ENCODE measurements at places on chromosomes 3 and 15.

- DNase-seq = no peak
These were observed 94.6 kb downstream of the ZIC4 start for GRCh38 chr3:147311716-147312115.

GRCh38 chr3:174243171-174243570, 616.0 kb upstream of the NAALADL2 start:
- DNase-seq = no peak

GRCh38 chr3:96039632-96040031, 774.8 kb upstream of the EPHA6 start:
- no peak for DNase-seq

GRCh38 chr3:58107597-58107996, 99.4 kb downstream of the FLNB start:
- no peak for DNase-seq

DNA sequence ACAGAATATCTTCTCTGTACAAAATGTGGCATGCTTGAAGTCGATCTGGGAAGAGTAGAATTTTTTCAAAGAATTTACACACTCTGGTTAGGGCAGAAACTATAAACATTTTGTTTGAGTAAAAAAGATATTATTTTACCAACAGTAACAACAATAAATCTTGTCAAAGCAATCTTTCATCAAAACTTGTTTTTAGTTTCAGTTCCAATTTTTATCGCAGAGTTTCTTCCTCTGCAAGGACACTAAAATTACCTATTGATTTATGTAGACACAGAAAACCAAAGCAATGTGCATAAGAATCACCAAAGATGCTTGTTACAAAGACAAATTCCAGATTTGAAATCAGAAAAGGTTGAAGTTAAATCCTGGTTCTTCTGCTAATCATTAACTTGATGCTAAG, 61.9 kb downstream of the CGGBP1 start:
- no peak for DNase-seq

DNA sequence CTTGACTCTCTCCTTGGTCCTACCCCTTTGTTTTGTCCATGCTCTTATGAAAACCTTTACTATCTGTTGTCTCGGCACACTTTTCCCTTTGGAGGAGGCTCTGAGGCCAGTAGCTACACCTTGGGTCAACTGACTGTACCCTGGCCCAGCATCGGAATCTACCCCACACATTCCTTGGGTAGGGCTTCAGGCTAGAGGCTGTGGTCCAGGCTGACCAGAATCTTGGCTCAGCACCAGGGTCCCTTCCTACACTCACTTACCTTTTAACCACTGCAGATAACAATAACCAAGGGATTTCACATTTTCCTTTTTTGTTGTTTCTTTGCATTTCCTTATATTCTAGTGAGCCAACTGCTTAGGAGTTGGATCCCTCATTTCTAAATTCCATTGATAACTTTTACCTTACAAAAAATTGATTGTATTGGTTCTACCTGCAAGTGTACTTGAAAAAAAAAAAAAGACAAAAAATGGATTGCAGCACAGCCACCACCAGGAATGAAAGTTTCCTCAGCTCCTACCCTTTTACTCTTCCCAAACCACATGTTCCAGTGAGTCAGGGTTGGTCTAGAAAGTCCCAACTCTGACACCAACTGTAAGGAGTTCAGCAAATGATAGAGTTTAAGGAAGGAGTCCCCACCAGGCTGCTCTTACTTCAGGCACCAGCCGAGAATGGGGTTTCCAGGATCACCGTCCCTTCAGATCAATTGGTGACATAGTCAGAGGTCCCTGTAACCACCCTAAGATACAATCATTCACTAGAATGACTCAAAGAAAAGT, 95.6 kb downstream of the FBLN2 start:
- DNase-seq = no peak

DNA sequence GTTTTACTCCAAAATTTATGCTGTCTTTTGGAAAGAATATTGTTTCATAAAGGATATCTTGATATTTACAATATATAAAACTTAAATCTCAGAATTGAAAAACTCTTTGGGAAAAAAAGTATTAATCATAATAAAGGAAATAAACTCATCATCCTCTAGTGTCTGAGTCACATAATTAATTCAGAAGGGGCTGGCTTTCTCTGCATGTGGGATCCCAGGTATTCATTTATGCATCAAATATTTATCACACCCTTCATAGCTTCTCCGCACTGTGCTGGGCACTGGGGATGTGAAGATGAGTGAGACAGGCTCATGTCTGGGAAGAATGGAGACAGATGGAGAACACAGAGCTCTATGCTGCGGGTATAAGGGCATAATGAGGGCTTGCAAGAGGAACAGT, 65.6 kb downstream of the CCNL1 start:
- no peak for DNase-seq

GRCh38 chr15:57223345-57223744, 153.0 kb upstream of the CGNL1 start:
- no peak for DNase-seq

GRCh38 chr3:151206201-151206600, 3.2 kb upstream of the GPR171 start:
- no peak for DNase-seq

DNA sequence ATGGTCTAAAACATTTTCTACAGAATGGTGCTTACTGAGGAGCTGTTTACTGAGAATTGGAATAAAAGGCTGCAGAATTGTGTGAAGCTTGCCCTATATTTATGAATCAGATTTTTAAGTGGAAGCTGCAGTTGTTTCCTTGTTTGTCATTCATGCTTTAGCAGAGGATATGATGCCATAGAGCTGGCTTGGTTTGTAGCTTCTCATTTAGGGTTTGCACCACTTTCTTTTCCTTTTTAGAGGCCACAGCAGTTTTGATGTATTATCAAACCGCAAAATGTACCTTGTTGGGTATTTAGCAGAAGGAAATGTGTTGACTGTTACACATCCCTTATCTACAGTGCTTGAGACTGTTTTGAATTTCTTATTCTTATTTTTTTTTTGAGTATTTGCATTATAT, 66.2 kb downstream of the RASA2 start:
- no peak for DNase-seq

- DNase-seq = no peak
These were observed 20.4 kb downstream of the IGF1R start for GRCh38 chr15:98668566-98669308.

- no peak for DNase-seq
These were observed 419 bp downstream of the HYKK start for GRCh38 chr15:78507831-78508160.

- no peak for DNase-seq
These were observed 32.6 kb downstream of the MB21D2 start for GRCh38 chr3:192884777-192885773.

- no peak for DNase-seq
These were observed 131.1 kb downstream of the XXYLT1 start for GRCh38 chr3:195139876-195140240.

- no peak for DNase-seq
These were observed 48.3 kb downstream of the MB21D2 start for GRCh38 chr3:192869131-192870031.

DNA sequence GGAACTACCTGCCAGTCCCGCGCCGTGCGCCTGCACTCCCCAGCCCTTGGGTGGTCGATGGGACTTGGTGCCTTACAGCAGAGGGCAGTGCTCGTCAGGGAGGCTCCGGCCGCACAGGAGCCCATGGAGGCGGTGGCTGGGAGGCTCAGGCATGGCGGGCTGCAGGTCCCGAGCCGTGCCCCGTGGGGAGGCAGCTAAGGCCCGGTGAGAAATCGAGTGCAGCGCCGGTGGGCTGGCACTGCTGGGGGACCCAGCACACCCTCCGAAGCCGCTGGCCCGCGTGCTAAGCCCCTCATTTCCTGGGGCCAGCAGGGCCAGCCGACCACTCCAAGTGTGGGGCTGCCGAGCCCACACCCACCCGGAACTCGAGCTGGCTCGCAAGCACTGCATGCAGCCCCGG, 580.2 kb downstream of the ZIC1 start:
- DNase-seq = no peak

- no peak for DNase-seq
These were observed 51.8 kb downstream of the SPRED1 start for GRCh38 chr15:38304481-38304880.

DNA sequence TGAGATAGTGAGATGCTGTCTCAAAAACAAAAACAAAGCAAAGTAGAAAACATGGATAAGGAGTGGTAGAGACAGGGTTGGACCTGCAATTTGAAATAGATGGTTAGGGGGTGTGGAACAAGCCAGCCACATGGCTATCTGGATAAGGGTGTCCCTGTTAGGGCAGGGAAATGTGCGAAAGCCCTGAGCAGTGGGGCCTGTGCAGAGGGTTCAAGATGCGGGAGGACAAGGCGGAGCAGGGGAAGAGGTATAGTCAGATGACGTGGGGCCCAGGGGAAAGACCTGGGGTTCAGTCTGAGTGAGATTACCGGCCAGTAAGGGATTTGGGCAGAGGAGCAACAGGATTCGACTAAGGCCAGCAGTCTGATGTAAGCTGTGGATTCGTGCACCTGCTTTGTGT, 18.4 kb upstream of the NR2E3 start:
- DNase-seq = no peak

GRCh38 chr3:131360191-131360755, 21.3 kb upstream of the NUDT16 start:
- DNase-seq = no peak

DNA sequence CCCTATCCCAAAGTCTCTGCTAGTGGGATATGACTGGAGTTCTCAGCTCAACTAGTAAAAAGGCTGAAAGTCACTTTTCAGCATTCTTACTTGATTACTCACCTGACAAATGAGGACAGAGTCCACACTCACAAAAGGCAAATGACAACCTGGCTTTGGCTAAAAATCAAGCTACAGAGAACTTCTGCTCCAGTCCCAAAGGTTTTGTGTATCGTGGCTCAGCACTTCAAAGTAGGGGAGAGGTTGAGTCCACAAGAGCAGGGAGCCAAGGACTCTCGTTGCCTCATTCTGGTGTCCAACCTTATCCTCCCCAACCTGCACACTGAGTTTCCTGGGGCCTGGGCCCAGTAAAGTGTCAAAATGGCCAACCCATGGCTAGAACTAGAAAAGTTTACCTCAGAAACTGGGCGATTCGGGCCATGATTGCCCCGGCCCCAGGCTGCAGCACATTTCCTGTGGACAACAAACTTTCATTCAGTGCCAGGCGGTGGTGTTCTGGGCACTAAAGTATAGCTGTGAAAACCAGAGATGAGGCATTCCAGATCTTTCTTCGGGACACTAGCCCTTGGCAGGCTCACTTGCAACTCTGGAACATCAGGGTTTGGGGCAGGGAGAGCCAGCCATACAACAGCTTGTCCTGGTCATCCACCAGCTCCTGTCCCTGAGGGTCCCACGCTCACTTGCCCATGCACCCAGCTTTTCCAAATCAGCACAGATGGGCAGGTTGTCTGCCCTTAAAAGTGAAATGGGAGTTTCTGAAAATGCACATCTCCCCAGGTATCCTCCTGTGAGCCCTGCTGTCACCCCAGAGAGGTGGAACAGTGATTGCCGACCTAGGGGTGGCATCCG, 3.1 kb downstream of the ACAA1 start:
- DNase-seq = no peak

DNA sequence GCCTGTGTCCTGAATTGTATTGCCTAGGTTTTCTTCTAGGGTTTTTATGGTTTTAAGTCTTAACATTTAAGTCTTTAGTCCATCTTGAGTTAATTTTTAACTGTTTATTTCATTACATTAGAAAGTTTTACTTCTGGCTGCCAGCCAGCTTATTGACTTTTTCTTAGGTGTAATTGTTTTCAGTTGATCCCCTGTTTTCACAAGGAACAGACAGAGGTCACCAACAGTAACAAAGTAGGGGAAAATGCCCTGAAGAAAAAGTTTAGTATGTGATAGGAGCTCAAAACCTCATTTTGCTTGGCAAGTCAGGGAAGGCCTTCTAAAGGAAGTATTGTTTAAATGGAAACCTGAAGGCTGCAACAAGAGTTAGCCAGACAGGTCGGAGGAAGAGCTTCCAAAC, 10.4 kb downstream of the WDR48 start:
- no peak for DNase-seq

- no peak for DNase-seq
These were observed 4.7 kb downstream of the MESP1 start for GRCh38 chr15:89746386-89746780.

- no peak for DNase-seq
These were observed 34.1 kb downstream of the ATP13A5 start for GRCh38 chr3:193344486-193344885.

DNA sequence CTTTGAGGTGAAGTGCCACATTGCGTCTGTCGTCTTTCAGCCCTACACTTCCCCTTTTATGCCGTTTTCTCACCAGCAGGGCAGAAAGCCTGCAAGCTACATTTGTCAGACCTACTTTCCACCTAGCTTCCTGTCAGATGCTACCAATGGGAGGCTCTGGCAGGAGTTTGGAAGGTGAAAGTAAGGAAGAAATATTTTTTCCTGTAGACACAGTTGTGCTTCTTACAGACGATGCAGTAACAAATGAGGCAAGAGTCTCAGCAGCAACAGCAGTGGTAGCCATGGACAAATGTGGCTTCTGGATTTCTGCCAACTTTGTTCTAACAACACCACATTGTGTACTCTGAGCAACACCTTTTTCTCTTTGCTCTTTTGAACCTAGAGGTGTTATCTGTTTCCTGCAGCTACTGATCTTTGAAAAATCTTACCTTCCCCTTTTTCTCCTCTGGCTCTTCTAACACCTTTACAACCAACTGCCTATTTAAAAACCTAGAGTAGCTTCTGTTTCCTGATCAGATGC, 70.6 kb upstream of the STT3B start:
- DNase-seq = no peak

DNA sequence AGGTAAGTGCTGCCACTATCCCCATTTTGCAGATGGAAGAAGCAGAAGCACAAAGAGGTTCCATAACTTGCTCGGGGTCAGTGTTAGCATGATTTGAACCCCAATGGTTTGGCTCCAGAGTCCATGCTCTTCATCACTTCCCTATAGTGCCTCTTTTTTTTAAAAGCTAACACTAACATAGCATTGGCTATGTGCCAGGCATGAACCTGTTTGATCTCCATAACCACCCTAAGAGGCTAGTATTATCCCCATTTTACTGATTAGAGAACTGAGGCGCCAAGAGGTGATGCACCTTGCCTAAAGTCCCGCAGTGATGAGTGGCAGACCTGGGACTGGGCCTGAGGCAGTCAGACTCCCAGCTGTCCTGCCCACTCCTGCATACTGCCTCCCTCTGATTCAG, 7.3 kb downstream of the LINGO1 start:
- DNase-seq = no peak

DNA sequence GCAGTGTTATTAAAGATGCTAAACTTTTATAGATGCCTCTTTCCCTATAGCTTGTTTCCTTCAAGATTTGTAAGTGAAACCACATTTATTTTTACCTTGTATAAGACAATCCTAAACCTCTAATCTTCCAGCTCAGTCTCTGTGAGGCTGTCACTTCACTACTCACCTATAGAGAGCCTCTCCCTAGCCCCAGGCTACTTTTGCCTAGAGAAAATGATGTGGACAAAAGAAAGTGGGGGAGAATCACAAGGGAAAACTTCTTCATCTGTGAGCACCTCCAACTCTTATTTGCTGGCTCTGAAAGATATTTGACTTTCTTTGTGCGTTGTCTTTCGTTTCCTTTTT, 74.9 kb upstream of the SCN5A start:
- DNase-seq = no peak

GRCh38 chr3:116444819-116445310, 422 bp downstream of the LSAMP start:
- DNase-seq = no peak

Data from NCI-H1930 (cell line).